ENCODE measurements at places on chromosomes 6 and 20.

DNA sequence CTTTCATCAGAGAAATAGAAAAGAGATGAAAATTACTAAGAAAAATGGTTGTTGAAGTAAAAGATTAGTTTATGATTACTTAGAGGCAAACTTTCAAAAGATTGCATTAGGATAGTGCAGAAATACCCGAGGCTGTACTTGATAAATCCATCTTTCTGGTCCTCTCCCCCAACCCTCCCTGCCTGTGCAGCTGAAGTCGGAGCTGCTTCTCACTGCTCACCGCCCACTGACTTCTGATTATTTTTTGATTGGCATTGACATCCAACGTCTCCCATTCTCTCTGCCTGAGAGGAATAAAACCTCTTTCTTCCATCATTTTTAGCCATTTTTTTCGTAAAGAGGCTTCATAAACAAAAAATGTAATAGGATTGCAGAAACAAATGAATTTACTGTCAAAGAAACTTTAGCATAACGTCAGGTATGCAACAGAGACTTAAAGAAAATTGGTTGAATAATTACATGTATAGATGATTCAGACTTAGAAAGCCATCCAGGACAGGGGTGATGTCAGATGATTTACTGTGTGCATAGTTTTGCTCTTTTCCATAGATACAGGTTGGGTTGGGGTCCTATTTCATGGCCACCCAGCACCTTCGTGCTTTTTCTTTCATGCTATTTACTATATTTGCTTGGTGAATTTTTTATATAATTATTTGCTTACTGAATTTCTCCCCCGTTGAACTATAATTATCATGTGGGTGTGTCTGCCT, 53.6 kb upstream of the EDN3 start:
- DNase-seq: no peak

GRCh38 chr20:8507231-8507630, 375.2 kb downstream of the PLCB1 start:
- no peak for DNase-seq

DNA sequence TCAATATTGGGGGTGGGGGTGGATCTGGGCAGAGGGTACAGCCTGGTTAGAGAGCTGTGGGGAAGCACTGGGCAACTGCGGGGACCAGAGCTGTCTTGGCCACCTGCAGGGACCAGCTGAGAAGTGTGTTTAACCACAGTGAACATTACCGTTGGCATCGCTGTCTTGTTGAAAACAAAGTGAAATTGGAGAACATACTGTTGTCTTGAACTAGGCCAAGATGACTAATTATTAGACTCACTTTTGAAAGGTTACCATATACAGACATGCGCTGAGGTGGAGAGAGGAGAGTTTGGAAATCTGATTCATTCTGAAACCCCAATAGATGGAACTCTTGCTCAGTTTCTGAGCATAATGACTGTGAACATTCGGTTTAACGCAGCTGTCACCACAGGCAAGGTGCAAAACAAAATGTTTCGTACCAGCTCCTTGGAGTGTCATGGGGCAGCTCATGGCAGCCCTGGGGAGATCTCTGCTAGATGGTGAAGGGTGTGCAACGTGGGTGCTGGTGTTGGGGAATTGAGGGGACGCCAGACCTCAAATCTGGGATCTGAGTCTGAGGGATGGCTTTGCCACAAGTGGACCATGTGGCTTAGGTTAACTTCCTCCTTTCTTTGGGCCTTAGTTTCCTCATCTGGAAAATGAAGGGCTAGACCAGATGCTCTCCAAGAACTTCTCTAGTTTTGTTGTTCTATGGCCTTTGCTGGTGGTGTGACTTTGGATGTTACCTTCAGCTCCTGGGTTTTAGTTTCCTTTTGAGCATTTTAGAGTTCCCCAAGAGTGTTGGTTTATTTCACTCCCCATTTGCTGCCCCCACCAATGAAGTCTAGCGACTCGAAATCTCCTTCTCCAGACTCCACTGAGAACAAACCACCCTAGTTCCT, 24.6 kb upstream of the GTSF1L start:
- no peak for DNase-seq

GRCh38 chr6:122696079-122696478, 83.4 kb upstream of the FABP7 start:
- DNase-seq: no peak

- DNase-seq: no peak
Observed at GRCh38 chr6:43824703-43825064, 54.7 kb downstream of the VEGFA start.

GRCh38 chr20:12528591-12529041, 480.2 kb upstream of the SPTLC3 start:
- no peak for DNase-seq

GRCh38 chr6:33437666-33438065, 16.7 kb upstream of the ZBTB9 start:
- DNase-seq: no peak

DNA sequence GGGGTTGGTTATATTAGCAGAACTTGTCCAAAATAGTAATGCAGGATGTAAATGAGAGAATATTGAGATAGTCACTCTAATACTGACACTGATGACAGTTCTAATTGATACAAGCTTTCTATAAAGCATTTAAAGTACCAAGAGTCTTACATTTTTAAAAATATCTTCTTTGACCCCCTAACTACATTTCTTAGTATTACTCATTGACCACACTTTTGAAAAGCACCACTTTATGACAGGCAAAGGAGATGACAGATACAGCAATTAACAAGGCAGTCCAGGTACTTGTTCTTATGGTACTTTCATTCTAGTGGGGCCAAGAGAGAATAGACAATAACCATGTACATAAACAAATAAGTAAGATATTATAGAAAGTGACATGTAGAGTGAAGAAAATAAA, 139.4 kb upstream of the EYA4 start:
- DNase-seq: no peak

DNA sequence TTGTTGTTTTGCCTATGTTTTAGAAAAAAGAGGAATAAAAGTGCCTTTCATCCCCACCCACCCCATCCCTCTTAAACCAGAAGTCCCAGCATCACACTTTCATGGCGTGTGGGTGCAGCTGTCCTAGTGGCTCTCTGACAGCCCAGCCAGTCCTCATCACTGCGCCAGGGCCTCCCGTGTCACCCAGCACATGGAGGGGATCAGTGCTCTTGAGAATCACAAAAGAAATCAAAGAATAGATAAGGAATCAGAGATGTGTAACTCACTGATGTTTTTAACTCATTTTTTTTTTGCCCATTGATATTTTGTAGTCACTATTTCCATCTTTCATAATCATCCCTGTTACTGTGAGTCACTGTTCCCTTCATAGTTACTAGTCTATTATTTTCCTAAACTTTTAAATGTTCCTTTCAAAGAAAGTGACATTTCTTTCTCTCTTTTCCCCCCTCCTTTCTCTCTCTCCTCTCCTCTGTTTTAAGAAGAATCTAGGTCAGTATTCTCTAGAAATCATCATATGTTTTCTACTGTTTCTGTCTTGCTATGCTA, 78.6 kb downstream of the AIG1 start:
- DNase-seq: no peak

DNA sequence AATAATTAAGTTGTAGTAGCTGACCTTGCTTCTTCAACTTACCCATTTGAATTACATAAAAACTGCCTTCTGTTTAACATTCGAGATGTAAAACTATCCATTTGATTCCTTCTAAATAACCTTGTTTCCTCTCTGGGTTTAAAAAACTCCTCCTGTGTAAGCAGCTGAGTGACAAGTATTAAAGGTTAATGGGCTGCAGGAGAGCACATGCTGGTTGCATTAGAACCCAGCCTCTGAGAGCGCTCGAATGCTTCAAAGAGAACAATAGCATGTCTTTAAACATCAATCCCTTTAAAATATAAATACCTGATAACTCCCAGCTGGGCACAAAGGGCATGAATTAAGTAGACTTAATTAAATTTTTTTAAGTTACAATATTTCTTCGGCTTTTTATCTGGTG, 215.8 kb downstream of the EYA4 start:
- DNase-seq: no peak

GRCh38 chr6:126118058-126118755, 131.9 kb downstream of the TRMT11 start:
- no peak for DNase-seq

GRCh38 chr20:13676682-13677081, 38.0 kb upstream of the TASP1 start:
- DNase-seq: no peak

- DNase-seq: no peak
Observed at GRCh38 chr20:15843777-15844176, 729.5 kb downstream of the KIF16B start.

- DNase-seq: no peak
Observed at GRCh38 chr6:45835721-45836437, 179.8 kb downstream of the CLIC5 start.

DNA sequence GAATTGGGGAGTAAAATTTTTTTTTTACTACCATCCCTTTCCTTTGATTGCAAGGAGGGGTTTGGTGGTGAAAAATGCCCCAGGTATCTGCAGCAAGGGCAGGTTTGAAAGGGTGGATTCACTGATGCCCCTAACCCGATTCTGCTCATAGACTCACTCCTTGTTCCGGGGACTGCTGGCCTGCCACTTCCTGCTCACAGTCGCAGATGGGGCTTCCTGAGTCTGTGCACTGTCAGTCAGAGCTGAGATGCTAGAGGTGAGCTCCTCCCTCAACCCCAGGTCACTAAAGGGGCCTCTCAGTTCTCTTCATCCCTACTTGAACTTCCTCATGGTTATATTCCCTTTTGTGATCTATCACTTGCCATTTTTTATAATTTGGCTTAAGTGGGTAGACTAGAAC, 357.9 kb downstream of the FARS2 start:
- DNase-seq: no peak

DNA sequence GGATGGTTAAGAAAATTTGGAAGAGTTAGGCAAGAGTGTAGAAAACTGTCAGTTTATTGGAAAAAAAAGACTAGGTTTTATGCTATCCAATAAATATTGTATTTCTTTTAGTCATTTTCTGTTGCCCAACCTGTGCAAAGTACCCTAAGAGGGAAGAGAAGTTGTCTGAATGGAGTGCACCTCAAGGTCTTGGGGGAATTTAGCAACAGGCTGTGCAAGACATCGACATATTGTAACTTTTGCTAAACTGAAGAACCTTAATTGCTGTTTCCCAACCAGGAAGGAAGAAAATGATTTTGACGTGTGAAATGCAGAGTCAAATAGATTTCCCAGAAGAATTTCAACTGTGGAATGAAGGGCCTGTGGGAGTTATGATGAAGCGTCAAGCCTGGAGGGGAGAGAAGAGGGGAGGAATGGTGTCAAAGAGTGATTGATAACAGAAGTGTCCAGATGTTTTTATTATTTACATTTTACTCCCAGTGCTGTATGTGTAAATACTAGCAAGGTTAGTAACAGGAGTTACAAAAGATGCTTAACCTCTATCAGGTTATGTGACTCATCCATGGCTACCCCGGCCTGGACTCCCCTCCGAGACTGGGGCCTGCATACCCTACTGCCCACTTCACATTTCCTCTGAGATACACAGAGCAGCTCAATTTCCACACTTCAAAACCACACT, 246.8 kb downstream of the MYLK4 start:
- DNase-seq: no peak

DNA sequence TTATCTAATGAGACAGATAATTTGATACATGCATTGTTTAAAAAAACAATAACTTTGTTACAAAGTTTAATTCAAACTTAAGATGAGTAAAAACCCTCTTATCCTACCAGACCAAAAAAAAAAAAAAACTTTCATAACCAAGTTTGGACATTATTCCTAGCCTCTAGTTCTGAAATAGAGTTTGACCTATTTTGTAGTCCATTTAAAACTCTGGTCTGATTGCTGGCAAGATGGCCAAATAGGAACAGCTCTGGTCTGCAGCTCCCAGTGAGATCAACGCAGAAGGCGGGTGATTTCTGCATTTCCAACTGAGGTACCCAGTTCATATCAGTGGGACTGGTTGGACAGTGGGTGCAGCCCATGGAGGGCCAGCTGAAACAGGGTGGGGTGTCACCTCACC, 125.9 kb downstream of the FRK start:
- no peak for DNase-seq

DNA sequence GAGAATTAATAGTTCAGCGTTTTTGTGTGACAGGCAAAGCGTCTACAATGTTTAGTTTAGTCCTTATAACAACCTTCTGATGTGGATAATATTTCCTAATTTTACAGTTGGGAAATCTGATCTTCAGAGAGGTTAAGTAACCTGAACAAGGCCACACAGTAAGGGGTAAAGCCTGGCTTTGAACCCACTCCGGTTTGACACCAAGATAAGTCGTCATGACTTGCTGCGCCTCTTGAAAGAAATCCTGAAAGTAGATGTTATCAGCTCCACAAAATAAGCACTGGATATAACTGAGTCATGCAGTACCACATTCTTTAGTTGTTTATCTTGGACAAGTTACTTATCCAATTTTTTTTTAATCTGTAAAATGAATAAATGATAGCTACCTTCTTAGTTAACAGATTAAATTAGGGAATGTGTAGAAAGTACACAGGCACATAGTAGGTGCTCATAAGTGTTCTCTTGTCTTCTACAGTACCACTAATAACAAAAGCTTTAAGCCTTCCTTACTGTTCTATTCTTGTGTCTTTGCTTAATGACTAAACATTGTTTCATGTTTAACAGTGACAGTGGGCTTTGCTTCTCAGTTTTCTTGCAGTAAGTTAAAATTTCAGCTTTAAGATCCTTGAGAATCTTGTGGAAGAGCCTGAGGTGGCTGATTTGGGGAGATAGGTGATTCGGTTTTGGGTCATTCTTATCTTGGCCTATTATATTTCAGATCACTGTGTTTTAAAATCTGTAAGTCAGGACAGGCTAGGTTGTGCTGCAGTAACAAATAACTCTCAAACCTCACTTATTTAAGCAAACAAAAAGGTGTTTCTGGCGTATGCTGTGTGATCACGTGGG, 2.1 kb downstream of the HIVEP1 start:
- DNase-seq: no peak

GRCh38 chr20:11626551-11626950, 291.1 kb upstream of the BTBD3 start:
- no peak for DNase-seq

GRCh38 chr6:113290684-113291083, 566.5 kb upstream of the MARCKS start:
- DNase-seq: no peak

- DNase-seq: no peak
Observed at GRCh38 chr6:12439296-12439695, 149.1 kb downstream of the EDN1 start.

GRCh38 chr6:22647719-22648118, 78.4 kb downstream of the HDGFL1 start:
- DNase-seq: no peak

GRCh38 chr20:1790386-1790785, 104.8 kb upstream of the SIRPA start:
- no peak for DNase-seq

GRCh38 chr6:42963179-42963854, 2.8 kb downstream of the GNMT start:
- no peak for DNase-seq

GRCh38 chr6:39908838-39909583, 25.3 kb downstream of the MOCS1 start:
- no peak for DNase-seq
